ENCODE measurements at places on chromosomes 4 and X. TPM values are rescaled to one million over a fixed set of nuclear protein-coding genes. Genes with fewer than 3 reads are reported as not detected.

Gene POU4F2
- polyA plus RNA-seq, result not detected

Gene SPANXC
- not detected for polyA plus RNA-seq

Gene STAP1
- polyA plus RNA-seq, result not detected

Gene GAGE13
- not detected for polyA plus RNA-seq

Gene AFM
- not detected for polyA plus RNA-seq

Gene GLRA3
- not detected for polyA plus RNA-seq
